CD8-positive, alpha-beta memory T cell (primary cell): ENCODE measurements at places on chromosomes 13 and 19. TPM values are rescaled to one million over a fixed set of nuclear protein-coding genes. Genes with fewer than 3 reads are reported as not detected.

CGB3 gene
- not detected for total RNA-seq

LGALS7 gene
- total RNA-seq: not detected

SPTBN4 gene
- 0.49 TPM for total RNA-seq

LILRB3 gene
- total RNA-seq: 1.2 TPM

S1PR5 gene
- total RNA-seq: 1.5 TPM

CPB2 gene
- total RNA-seq: not detected
